Activated CD4-positive, alpha-beta T cell treated with anti-CD3 and anti-CD28 coated beads for 36 hours (primary cell): ENCODE measurements at places on chromosomes 5 and 9. TPM values are rescaled to one million over a fixed set of nuclear protein-coding genes. Genes with fewer than 3 reads are reported as not detected.

DNA sequence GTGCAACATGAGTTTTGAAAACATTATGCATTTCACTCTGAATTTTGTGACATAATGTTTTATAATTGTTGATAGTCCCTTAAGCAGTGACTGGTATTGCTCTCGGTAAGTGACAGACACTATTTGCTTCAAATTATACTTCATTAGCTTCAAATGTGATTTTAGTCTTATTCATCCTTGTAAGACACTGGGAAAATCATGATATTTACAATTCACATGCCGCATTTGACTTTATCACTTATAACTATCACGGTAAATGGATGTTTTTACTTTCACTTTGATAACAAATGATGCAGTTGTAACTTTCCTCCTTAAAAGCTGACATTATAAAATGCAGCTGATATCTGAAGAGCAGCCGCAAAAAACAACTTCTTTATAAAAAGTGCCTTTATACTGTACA, 44.1 kb upstream of the ITGA2 start:
- DNase-seq = no peak

DNA sequence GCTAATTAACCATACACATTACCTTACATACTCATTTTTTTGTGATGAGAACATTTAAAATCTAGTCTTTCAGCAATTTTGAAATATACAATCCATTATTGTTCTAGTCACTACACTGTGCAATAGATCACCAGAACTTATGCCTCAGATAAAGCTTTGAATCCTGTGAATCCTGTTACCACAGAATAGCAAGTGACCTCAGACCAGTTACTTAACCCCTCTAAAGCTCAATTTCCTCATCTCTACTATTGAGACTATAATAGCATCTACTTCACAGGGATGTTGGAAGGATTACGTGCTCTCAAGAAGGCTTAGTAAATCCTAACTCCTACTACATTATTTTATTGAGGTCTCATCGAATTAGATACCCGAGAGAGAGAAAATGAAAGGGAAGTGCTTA, 60.2 kb upstream of the PIP5K1B start:
- no peak for DNase-seq

Gene NAIP
- total RNA-seq = 0.91 TPM

DNA sequence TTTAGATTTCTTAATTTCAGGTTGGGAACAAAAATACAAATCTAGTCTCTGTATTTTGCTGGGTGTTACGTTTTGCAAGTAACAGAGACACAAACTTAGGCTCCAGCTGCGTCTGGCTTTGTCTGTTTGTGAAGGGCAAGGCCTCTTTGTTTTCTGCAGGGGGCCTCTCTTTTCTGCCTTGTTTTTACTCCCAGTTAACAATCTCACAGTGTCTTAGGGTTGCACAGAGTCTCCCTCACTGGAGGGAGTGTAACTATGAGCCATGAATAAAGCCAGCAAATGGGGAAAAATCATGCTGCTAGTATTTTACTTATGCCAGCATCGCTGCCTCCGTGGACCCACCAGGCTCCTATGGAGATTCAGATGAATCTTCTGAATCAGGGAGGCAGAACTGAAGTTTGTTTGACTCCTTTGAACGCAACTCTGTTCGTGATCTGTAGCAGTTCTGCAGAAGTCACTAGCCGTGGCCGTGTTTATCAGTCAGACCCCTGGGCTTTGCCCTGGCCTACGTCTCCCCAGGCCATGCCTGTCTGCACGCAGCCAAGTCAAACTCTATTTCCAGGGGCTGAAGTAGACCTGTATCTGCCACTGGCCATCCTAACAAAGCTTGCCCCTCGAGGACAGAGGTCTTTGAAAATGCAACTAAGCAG, 77.2 kb downstream of the ATP10B start:
- DNase-seq = no peak

- DNase-seq = no peak
Observed at GRCh38 chr9:111038331-111039230, at the start of gene LPAR1. Gene LPAR1, minus strand, starts transcription at chr9:111038470. Its CDS starts 66,353 bp downstream, at chr9:110972117.

- DNase-seq = no peak
Observed at GRCh38 chr9:79362100-79363081, 209.4 kb upstream of the TLE4 start.

Gene ABCA1
- 5.2 TPM for total RNA-seq

Gene MARCHF11
- total RNA-seq = not detected

DNA sequence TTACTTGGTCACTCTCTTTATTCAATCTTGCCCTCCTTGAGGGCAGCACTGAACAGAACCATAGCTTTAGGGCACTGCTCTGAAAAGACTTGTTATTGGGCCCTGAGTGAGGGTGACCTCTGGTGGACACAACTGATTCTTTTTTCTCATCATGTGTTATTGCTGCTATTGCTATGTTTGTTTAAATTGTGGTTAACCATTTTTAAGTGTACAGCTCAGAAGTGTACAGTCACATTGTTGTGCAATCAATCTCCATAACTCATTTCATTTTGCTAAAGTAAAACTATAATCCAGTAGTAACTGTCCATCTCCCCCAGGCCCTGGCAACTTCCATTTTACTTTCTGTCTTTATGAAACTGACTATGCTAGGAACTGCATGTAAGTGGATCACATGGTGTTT, 351.1 kb upstream of the RIOK2 start:
- DNase-seq = no peak

Gene PHYHD1
- total RNA-seq = 0.21 TPM

GRCh38 chr5:174022384-174023095, 23.0 kb upstream of the NSG2 start:
- no peak for DNase-seq

- DNase-seq = no peak
Observed at GRCh38 chr5:91374893-91375520, 8.1 kb downstream of the ARRDC3 start.

- DNase-seq = no peak
Observed at GRCh38 chr9:103997856-103998370, 96.2 kb upstream of the SMC2 start.

- no peak for DNase-seq
Observed at GRCh38 chr9:71703172-71703872, 65.0 kb downstream of the CEMIP2 start.
